ENCODE measurements at places on chromosomes 2 and 18.

DNA sequence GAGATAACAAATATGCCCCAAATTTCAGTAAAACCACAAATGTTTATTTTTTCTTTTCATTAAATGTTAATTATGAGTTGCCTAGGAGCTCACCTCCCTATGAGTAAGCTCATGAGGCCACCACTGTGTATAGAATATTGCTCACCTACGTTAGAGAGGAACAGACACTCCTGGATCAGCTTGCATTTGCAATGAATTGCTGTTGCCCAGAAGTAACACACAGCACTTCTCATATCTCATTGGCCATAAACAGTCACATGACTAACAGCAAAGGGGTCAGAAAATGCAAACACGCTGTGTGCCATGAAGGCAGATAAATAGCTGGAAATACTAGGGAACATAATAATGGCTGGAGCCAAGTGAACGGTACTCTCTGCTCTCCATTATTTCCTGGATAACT, 89.0 kb upstream of the GALNT5 start:
- DNase-seq = no peak

- peak; percentile 89 for DNase-seq
These were observed at the start of gene TAF1B for GRCh38 chr2:9843229-9844035. Gene TAF1B, plus strand, starts transcription at chr2:9843474. Its CDS starts 68 bp downstream, at chr2:9843542.

- DNase-seq = no peak
These were observed 384.6 kb downstream of the NRXN1 start for GRCh38 chr2:50647381-50647780.

GRCh38 chr2:158772306-158773078, 22.6 kb upstream of the DAPL1 start:
- DNase-seq = no peak

DNA sequence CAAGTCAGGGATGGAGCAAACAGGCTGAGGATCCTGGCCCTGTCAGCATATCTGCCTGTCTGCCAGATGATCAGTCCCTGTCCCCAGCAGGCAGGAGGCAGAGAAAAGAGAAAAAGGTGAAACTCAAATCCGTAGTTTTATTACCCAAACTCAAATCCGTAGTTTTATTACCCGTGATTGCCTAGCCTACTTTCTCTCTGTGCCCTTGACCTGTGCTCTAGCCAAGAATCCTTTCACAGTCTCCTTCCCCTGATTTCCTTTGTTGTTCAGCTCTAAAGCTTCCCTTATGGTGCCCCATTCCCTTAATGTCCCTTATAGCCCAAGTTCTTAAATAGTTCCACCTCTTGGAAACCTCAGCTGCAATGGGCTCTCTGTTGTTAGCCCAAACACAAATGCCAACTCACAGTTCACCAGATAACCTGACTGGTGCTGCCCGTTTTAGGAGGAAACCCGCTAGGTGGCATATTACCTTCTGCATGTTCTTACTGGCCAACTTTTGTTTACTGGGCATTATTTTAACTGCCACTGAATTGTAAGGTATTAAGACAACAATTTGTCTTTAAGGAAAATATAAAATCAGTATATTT, 125.7 kb upstream of the FZD5 start:
- no peak for DNase-seq

GRCh38 chr2:165857876-165858275, 63.8 kb upstream of the GALNT3 start:
- DNase-seq = no peak

DNA sequence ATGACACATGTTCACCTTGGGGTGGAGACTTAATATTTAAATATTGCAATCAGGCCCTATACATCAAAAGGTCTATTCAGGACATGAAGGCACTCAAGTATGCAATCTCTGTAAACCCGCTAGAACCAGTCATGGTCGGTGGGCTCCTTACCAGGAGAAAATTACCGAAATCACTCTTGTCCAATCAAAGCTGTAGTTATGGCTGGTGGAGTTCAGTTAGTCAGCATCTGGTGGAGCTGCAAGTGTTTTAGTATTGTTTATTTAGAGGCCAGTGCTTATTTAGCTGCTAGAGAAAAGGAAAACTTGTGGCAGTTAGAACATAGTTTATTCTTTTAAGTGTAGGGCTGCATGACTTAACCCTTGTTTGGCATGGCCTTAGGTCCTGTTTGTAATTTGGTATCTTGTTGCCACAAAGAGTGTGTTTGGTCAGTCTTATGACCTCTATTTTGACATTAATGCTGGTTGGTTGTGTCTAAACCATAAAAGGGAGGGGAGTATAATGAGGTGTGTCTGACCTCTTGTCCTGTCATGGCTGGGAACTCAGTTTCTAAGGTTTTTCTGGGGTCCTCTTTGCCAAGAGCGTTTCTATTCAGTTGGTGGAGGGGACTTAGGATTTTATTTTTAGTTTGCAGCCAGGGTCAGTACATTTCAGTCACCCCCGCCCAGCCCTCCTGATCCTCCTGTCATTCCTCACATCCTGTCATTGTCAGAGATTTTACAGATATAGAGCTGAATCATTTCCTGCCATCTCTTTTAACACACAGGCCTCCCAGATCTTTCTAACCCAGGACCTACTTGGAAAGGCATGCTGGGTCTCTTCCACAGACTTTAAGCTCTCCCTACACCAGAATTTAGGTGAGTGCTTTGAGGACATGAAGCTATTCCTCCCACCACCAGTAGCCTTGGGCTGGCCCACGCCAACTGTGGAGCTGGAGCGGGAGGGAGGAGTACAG, 108.1 kb downstream of the XRCC5 start:
- DNase-seq = no peak

DNA sequence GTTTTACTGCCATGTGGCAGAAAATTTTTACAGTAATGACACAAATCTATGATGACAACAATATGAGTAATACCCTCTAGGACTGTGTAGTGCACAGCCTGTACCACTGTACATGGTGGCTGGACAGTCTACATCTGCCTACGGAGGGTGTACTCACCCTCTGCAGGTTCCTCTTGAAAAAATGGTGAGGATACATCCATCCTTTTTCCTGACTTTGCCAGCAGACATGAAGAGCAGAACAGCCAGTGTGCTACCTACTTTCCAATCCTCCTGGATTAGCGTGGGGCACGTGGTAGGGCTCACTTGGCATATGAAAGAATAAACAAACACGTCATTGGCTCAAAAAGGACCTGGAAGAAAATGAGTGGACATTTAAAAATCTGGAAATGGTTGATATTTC, 62.6 kb downstream of the TRPM8 start:
- no peak for DNase-seq

- DNase-seq = no peak
These were observed 30.3 kb upstream of the CABLES1 start for GRCh38 chr18:23105030-23105429.

GRCh38 chr2:9377461-9378097, 45.7 kb downstream of the ITGB1BP1 start:
- DNase-seq = no peak

- DNase-seq = no peak
These were observed 154.5 kb downstream of the ANTXR1 start for GRCh38 chr2:69167469-69167822.

GRCh38 chr18:10715791-10716190, 190.0 kb downstream of the NAPG start:
- DNase-seq = no peak

DNA sequence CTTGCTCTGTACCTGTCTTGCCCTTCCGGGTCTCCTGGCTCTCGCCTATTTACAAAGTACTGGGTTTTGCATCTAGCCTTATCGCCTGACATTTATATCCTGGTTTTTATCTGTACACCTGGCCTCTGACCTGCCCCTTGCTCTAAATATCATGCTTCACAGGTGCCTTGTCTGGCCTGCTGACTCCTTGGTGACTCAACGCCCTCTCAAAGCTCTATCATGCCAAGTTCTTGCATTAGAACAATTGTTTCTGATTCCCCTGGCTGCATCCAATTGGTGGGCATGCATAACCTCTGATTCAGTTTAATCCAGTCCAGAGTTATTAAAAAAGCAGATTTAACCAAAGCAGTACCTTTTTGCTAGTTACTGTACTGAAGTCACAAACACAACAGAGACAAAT, 113.9 kb upstream of the CCDC68 start:
- DNase-seq = no peak

DNA sequence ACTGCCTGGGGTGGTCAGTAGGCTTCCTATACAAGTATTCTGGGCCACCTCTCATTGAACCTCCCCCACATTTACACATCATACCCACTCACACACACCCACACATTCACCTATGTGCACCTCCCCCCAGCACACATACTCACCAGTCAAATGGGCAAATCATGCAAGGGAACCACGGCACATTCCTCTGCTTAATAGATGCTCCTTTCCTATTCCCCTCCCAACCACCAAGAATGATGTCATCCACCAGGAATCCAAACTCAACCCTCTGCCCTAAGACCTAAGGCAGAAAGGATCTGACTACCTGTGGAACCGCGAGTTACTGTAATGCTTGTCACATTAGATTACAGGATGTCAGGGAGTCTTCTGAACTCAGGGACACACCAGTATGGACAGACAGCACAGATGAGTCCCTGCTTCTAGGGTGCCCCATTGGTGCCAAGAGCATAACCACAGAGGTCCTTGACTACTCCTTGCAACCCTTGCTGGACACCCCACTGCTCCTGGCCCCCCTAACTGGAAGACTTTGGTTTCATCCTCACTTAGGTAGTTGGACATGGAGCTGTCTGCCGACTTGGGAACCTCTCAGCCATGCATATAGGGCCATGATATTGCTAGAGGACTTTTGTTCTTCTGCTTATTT, 21.5 kb upstream of the CAB39 start:
- DNase-seq = no peak

Measured in inflammatory macrophage (primary cell).